Activated CD4-positive, alpha-beta T cell treated with anti-CD3 and anti-CD28 coated beads, Interleukin-2, amount 10 ng/mL, durations not matched to agents 24 days and 14 days (primary cell): ENCODE measurements at places on chromosomes 12 and 14. TPM values are rescaled to one million over a fixed set of nuclear protein-coding genes. Genes with fewer than 3 reads are reported as not detected.

The MYF6 gene
- total RNA-seq, result not detected in 2 replicates

The SYCP3 gene
- 0.44 and 0.50 TPM in 2 replicates for total RNA-seq

The INHBC gene
- total RNA-seq, result 0.12 TPM in 1 of 2 replicates, not detected in the other

The AQP2 gene
- not detected in 2 replicates for total RNA-seq

The RPGRIP1 gene
- total RNA-seq, result not detected in 2 replicates

The ACSS3 gene
- total RNA-seq, result not detected in 2 replicates

The SLC2A14 gene
- total RNA-seq, result 0.09 and 0.31 TPM in 2 replicates

The AP1G2 gene
- 135 and 142 TPM in 2 replicates for total RNA-seq

The SDR9C7 gene
- total RNA-seq, result not detected in 2 replicates
